ENCODE measurements at places on chromosomes 5 and 9.

DNA sequence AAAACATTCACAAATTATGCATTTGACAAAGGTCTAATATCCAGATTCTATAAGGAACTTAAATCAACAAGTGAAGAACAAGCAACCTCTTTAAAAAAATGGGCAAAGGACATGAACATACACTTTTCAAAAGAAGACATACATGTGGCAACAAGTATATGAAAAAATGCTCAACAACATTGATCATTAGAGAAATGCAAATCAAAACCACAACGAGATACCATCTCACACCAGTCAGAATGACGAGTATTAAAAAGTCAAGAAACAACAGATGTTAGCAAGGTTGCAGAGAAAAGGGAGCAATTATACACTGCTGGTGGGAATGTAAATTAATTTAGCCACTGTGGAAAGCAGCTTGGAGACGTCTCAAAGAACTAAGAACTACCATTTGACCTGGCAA is 38.9 kb upstream of the TNFSF15 start:
- DNase-seq: no peak

DNA sequence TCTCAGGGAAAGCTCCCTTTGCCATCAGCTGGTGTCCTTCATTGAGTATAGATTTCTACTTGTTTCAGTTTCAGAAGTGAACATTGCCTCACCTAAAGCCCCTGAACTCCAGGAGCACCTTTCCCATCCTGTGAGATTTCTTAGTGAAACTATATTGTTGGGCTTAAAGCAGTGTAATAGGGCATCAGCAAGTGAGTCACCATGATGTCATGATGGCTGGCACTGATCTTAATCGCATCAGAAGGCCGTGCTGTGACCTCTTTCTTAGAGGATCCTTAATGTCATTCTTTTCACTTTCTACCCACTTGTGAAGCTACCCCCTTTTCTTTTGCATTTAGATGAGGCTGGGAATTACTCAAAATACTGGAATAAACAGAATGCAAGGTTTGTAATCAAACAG is 401.3 kb downstream of the MTRR start:
- DNase-seq: no peak

- peak; percentile 97 for DNase-seq
Observed at GRCh38 chr5:132506094-132506692, 15.6 kb upstream of the IRF1 start.

- DNase-seq: no peak
Observed at GRCh38 chr9:101271102-101271501, 113.7 kb downstream of the BAAT start.

GRCh38 chr9:127176631-127177030 is 54.2 kb upstream of the ANGPTL2 start:
- DNase-seq: no peak

DNA sequence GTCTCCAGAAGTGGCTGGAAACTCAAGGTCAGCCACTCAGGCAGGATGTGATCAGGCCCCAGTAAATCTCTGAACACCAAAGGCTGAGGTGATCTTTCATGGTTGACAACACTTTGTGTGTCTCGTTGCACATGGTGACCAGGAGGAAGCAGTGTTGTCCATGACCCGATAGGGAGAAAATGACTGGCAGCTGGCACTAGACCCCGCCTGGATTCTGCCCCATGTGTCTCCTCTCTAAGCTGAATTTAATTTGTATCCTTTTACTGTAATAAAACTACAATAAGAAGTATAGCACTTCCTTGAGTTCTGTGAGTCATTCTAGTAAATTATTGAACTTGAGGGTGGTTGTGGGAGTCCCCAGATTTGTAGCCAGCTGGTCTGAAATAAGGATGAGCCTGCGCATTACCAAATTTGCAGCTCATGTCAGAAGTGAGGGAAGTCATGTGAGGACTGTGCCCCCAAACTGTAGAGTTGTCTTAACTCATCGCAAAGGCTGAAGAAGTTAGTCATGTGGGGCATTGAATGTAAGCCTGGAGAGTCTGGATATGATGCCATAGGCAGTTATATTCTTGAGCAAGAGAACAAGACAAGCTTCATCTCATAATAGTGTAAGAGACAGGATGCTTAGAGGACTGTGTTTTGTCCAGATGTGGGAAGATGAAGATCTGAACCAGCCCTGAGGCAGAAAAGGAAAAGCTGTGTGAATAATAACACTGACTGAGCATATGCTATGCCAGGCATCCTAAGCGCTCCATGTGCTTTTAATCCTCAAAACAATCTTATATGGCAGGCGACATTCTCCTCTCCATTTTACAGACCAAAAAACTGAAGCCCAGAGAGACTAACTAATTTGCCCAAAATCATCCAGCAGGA is 55.9 kb downstream of the TMEM215 start:
- no peak for DNase-seq

- peak; percentile 78 for DNase-seq
Observed at GRCh38 chr9:81499021-81499454, 190.3 kb downstream of the TLE1 start.

GRCh38 chr5:53785924-53786323 is 225.5 kb downstream of the NDUFS4 start:
- no peak for DNase-seq

Data from choroid plexus epithelial cell (primary cell).